Stimulated activated CD4-positive, alpha-beta T cell treated with anti-CD3 and anti-CD28 coated beads, TNF-alpha, amount 100 ng/mL, for 24 hours (primary cell): ENCODE measurements at places on chromosomes 2 and 18.

GRCh38 chr18:79781331-79781941 lies 16.3 kb upstream of the KCNG2 start:
- no peak for DNase-seq

DNA sequence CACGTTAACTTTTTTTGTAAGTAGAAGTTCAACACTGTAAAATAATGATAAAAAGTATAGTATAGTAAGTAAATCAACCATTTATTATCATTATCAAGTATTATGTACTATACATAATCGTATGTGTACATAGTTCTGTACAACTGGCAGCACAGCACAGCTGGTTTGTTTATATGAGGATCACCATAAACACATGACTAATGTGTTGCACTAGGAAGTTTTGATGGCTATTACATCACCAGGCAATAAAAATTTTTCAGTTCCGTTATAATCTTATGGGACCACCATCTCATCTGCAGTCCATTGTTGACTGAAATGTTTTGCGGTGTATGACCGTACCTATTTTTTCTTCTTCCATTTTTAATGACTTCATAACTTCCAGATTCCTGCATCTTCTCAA lies 39.2 kb upstream of the ZNF385B start:
- no peak for DNase-seq

DNA sequence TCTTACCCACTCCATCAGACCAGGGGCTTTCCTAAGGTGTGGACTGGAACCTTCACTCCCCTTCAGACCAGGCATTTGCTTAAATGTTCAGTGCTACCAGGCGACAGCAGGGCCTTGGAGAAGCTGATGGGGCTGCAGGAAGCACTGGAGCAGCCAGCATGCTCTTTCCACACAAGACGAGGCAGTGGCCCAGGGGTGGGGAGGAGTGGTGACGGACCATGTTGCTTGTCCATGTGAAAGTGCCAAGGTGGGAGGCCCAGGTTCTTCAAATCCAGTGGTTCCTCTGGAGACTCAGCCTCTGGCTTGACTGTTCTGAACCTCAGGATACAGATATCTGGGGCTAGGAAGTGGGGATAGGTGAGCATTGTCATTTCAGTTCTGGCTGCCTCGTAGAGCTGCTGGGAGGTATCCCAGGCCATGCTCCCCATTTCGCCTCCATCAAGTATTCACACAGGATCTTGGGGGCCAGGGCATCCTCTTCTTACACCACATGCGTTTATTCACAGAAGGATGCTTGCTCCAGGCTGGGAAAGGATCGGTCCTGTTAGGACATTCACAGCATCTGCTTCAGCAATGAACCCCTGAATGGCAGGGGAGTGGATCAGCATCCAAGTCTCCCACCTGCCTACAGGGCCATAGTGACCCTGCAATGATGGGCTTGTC lies 62.2 kb downstream of the SFXN5 start:
- no peak for DNase-seq

DNA sequence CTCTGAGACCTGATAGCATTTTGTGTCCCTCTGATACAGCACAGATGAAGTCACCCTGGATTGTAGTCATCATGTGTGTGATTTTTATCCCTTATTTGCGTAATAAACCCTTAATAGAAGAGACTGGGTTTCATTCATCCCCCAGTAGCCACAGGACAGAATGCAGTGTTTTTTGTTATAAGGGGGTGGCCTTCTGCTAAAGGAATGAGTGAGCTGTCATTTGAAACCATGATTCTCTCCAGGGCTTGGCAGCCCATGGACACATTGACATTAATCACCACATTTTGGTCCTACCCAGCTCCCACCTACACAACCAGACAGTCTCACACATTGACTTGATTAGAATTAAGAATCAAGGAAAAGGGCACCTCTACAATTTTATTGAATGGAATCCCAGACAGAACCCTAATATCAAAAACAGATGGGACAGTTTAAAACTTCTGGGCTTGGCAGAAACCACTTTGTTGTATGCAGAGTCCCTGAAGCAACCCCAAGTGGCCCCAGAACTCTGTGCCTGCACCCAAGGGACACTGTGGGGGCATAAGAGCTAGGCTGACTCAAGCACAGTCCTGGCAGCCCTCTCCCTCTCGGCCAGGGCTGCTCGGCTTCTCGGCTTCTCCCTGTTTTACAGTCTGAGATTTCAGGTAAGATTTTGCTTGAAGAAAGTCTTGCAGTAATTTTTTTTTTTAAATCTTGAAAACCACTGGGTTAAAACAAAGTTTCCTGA lies 254.0 kb upstream of the SLC14A2 start:
- no peak for DNase-seq

- no peak for DNase-seq
Measured at GRCh38 chr18:2714140-2714539, 58.6 kb downstream of the SMCHD1 start.

- no peak for DNase-seq
Measured at GRCh38 chr2:73922681-73923080, 4.0 kb upstream of the DGUOK start.

GRCh38 chr2:234978466-234979203 lies 26.8 kb downstream of the SH3BP4 start:
- no peak for DNase-seq

DNA sequence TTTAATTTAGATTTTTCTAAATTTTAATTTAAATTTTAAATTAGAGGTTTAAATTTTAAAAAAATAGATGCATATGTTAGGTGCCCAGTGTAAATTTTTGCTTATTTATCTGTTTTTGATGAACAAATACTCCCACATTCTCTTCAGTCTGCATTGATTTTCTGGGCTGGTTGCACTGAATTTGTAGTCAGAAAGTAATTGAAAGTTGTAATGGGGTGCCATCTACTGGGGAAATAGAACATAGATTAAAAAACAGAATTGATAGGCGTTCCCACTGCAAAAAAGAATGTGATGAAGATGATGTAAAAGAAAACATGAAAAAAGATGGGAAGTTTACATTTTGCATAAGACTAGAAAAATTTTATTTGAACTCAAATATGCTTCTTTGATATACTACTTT lies 51.7 kb upstream of the CCDC85A start:
- DNase-seq, result no peak
